ENCODE measurements at places on chromosomes 13 and 19.

- H3K4me1 ChIP-seq = no peaks in the 10 kb centered on the region
- H3K36me3 ChIP-seq = no peaks in the 10 kb centered on the region
- no peak overlapping the region for H3K4me3 ChIP-seq
- no peak overlapping the region for H3K27ac ChIP-seq
Measured at GRCh38 chr19:30799865-30800755, 427.9 kb downstream of the ZNF536 start.

- no peaks in the 10 kb centered on the region for H3K36me3 ChIP-seq
- H3K4me3 ChIP-seq = no peak overlapping the region
- DNase-seq = no peak
Measured at GRCh38 chr13:52891706-52892105, 43.3 kb upstream of the PCDH8 start.

- H3K4me1 ChIP-seq = no peaks in the 10 kb centered on the region
- H3K27me3 ChIP-seq = peaks cover 40% of the 10 kb centered on the region
- no peaks in the 10 kb centered on the region for H3K36me3 ChIP-seq
- no peak for DNase-seq
Measured at GRCh38 chr13:109821103-109821502, 34.7 kb upstream of the IRS2 start.

DNA sequence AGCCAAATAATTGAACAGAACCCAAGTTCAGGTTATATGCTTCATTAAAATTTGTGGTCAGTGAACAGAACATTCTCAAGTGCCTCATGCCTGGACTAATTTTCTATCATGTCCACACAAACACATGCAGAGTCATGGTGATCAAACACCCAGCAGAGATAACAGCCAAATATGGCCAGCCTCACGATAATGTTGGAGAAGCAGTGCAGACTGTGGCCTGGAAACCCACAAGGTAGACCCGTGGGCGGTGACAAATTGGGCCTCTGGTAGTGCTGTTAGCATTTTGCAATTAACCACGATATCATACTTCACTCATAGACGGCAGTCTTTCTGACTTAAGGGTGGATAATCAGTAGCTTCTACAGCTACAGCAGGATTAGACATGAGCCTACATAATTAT lies 35.0 kb upstream of the VWA8 start:
- H3K27me3 ChIP-seq = peaks cover 18% of the 10 kb centered on the region
- DNase-seq = peak; percentile 6
- no peak overlapping the region for H3K4me3 ChIP-seq
- H3K4me1 ChIP-seq = no peaks in the 10 kb centered on the region
- H3K36me3 ChIP-seq = no peaks in the 10 kb centered on the region
- no peak overlapping the region for H3K27ac ChIP-seq

- peaks cover 55% of the 10 kb centered on the region for H3K27me3 ChIP-seq
- no peak overlapping the region for H3K27ac ChIP-seq
- H3K4me3 ChIP-seq = peak overlapping the region; percentile 74
- H3K36me3 ChIP-seq = no peaks in the 10 kb centered on the region
Measured at GRCh38 chr13:106533101-106533942, 2.1 kb downstream of the EFNB2 start.

DNA sequence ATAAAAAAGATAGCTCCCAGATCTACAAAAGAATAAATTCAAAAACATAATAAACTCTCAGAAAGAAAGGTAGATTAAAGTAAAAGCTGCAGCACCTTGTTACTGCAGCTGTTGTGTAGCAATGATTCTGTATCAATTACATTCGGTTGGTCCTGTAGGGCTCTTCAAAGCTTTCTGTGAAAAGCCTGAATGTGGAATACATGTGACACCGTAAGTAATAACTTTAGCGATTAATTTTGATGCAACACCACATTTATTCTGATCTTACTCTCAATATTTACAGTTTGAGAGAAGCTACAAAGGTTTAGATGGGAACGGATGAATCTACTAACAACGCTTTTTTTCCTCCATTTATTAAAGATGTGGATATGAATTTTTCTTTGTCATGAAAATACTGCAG lies 279.2 kb downstream of the DACH1 start:
- no peaks in the 10 kb centered on the region for H3K36me3 ChIP-seq
- DNase-seq = no peak

DNA sequence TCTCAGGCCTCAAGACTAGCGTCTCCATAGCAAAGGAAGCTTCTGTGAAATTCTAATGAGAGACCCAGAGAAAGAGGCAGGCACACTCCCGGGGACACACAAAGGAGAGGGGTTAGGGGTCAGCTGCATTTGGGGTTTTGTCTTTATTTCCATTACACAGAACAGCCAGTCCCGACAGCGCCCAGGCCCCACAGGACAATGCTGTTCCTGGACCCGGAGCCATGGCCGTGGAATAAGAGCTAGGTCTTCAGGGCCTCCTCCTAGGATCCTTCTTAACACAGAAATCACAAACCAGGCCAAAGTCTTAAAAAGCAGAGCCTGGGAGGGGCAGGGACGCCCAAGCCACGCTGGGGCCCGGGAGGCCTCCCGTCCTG lies 22.8 kb downstream of the KCTD15 start:
- DNase-seq = no peak
- H3K27ac ChIP-seq = no peak overlapping the region
- H3K36me3 ChIP-seq = no peaks in the 10 kb centered on the region
- peak overlapping the region; percentile 79 for H3K4me3 ChIP-seq
- H3K27me3 ChIP-seq = peaks cover 10% of the 10 kb centered on the region
- peaks cover 17% of the 10 kb centered on the region for H3K4me1 ChIP-seq

DNA sequence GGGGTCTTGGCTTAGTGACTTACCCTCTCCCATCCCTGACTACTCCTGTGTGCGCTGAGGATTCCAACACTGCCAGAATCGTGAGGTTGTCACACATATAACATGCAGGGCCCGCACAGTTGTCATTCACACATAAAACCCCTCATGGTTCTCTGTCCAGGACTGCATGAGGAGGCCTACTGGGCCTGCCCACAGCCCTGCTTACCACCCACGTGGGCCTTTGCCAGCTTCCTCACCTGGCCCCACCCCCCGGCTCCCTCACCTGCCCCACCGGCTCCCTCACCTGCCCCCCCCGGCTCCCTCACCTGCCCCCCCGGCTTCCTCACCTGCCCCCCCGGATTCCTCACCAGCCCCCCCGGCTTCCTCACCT lies 197.2 kb downstream of the TEX29 start:
- no peak overlapping the region for H3K27ac ChIP-seq
- no peak overlapping the region for H3K4me3 ChIP-seq
- no peaks in the 10 kb centered on the region for H3K36me3 ChIP-seq
- H3K27me3 ChIP-seq = peaks cover 8% of the 10 kb centered on the region

DNA sequence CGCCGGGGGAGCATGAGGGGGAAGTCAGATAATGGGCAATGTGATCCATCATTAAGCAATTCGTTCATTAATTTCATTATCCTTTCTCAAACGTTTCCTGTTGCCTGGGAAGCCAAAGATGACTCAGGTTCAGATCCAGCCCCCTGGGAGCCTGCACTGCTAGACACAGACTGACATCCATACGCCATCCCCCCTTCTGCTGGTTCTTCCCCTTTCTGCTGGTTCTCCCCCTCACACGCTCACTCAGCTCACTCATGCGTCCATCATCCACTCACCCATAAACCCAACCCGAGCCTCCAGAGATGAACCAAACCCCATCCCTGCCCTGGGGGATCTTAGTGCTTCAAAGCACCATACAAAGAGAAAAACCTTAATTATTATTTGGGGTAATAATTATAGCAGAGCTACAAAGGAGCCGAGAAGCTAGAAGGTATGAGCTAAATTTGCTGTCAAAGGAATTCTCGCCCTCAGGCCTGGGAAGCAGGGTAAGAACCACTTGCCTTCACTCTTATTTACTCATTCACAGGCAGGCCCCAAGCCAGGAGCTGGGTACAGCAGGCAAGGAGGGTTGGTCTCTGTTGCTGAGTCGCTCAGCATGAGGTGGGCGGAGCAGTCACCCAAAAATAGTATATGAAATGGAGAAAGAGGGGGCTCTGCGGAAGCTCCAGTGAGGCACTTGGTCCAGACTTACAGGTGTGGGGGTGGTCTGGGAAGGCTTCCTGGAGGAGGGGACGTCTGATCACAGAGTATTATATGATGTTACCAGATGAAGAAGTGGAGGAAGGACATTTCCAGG lies 7.0 kb upstream of the ZNF444 start:
- no peaks in the 10 kb centered on the region for H3K4me1 ChIP-seq
- H3K4me3 ChIP-seq = no peak overlapping the region
- no peaks in the 10 kb centered on the region for H3K36me3 ChIP-seq
- no peak for DNase-seq
- H3K27me3 ChIP-seq = no peaks in the 10 kb centered on the region
- no peak overlapping the region for H3K27ac ChIP-seq

DNA sequence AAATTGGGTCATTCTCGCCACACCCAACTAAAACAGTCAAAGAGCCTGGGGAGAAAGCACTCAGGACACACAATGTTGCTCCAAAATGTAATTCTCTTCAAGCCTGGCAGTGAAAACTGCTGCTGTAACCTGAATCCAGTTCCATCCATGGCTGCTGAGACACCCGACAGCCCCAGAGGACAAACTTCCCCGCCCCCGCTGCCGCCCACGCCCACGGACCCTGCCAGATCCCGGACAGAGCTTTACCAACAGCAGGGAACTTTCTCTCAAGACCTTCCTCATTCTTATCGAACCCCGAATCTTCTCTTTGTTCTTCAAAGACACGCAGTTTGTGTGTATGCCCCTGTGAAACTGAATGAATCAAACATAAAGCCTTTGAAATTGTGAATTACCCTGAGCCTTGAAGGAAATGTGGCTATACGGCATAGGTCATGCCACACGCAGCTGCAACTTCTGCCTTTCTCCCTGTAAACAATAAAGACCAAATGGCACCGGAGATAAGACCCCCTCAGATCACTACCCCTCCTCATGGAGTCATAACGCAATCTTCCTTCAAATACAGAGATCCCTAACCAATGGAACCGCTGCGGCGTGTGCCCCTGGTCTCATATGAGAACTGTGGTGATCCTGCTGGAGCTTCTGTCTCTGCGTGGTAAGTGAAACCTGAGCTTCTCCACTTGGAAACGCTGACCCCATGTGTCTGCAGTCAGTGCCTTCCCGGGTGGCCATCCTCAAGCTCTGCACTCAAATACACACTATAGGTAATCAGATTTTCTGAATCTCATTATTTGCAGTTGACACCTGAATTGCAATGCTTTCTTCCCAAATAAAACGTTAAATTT lies 4.8 kb upstream of the LAMP1 start:
- H3K27me3 ChIP-seq = peaks cover 38% of the 10 kb centered on the region
- H3K4me3 ChIP-seq = peak overlapping the region; percentile 82
- DNase-seq = peak; percentile 21

DNA sequence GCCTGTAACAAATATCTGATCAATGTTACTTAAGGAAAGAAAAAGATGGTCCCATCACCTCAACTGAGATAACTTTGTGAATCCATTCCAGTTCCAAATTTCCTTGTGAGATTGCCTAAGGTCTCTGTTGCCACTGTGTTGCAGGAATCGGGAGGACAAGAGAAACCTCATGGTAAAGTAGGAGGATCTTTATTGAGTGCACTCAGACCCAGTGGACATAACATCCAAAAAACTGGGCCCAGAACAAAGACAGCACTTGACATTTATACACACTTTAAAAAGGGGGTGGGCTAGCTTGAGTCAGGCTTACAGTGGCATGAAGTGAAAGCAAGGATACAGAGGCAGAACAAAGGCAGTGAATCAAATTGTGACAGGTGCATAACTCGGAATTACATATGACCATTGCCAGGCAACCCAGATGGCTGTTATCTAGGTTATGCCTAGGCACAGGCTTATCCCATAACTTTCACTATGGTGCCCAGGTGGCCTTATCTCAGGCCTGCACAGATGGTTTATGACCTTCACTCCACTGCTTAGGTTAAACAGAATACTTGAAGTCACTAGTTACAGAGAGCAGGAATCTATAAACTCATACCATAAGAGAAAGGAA lies 459.4 kb upstream of the PCDH20 start:
- DNase-seq = no peak
- H3K4me1 ChIP-seq = no peaks in the 10 kb centered on the region
- no peak overlapping the region for H3K4me3 ChIP-seq
- peaks cover 3% of the 10 kb centered on the region for H3K36me3 ChIP-seq
- no peak overlapping the region for H3K27ac ChIP-seq

GRCh38 chr13:76455960-76456359 lies 430.2 kb downstream of the KCTD12 start:
- no peaks in the 10 kb centered on the region for H3K4me1 ChIP-seq
- H3K27ac ChIP-seq = no peak overlapping the region
- no peak overlapping the region for H3K4me3 ChIP-seq
- peaks cover 2% of the 10 kb centered on the region for H3K36me3 ChIP-seq
- no peaks in the 10 kb centered on the region for H3K27me3 ChIP-seq
- no peak for DNase-seq

GRCh38 chr13:28659621-28659970 lies 666 bp downstream of the POMP start:
- DNase-seq = peak; percentile 16
- peak overlapping the region; percentile 86 for H3K27ac ChIP-seq
- peaks cover 67% of the 10 kb centered on the region for H3K4me1 ChIP-seq
- H3K36me3 ChIP-seq = peaks cover 30% of the 10 kb centered on the region
- no peaks in the 10 kb centered on the region for H3K27me3 ChIP-seq

GRCh38 chr19:18659281-18660050 lies 22.6 kb downstream of the KLHL26 start:
- peaks cover 13% of the 10 kb centered on the region for H3K4me1 ChIP-seq
- no peak overlapping the region for H3K4me3 ChIP-seq
- H3K27ac ChIP-seq = no peak overlapping the region
- no peaks in the 10 kb centered on the region for H3K36me3 ChIP-seq
- no peak for DNase-seq
- no peaks in the 10 kb centered on the region for H3K27me3 ChIP-seq

DNA sequence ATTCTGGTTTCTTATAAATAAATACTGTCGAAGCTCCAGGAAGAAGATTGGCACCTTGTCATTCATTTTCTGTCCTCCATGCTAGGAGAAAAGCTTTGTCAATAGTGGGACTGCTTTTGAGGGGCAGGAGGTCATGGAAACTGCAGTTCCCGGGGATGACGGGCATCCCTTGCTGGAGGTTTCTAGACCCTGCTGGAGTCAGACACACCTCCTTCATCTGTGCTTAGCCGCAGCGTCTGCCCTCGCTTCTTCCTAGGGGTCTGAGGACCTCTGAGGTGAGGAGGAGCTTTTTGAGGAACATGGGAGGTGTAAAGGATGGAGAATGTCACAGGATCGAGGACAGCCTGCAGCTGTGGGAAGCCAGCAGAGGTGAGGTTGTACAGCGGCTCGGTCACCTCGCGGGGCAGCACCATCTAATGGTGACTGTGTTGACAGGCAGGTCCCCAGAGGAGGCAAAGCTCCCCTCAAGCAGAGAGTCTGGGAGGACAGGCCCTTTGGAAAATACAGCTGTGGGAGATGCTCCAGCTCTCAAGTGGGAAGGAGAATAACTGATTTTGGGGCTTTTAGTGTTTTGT lies 172.7 kb upstream of the RNF113B start:
- H3K27me3 ChIP-seq = no peaks in the 10 kb centered on the region
- H3K4me3 ChIP-seq = no peak overlapping the region
- no peaks in the 10 kb centered on the region for H3K36me3 ChIP-seq
